ENCODE measurements at places on chromosomes 5 and 9. TPM values are rescaled to one million over a fixed set of nuclear protein-coding genes. Genes with fewer than 3 reads are reported as not detected.

Gene CCNB1
- 34.4 TPM for total RNA-seq

Gene GABRA1
- not detected for total RNA-seq

Gene FAM78A
- total RNA-seq = 14.6 TPM

Gene TGFBI
- total RNA-seq = 204 TPM

Gene KIF24
- 5.7 TPM for total RNA-seq

Gene INSL4
- total RNA-seq = not detected

Gene NCS1
- total RNA-seq = 19.3 TPM

Gene SCGB3A1
- total RNA-seq = 1.0 TPM

Gene TMEM174
- not detected for total RNA-seq

Gene IL7R
- total RNA-seq = 0.52 TPM

Gene NKD2
- total RNA-seq = 1.6 TPM

Gene STK32A
- total RNA-seq = 1.0 TPM

Gene MEF2C
- 464 TPM for total RNA-seq

Gene SH3TC2
- 5.7 TPM for total RNA-seq

Gene STX17
- 18.3 TPM for total RNA-seq

Gene STK10
- total RNA-seq = 12.0 TPM

Gene FCHSD1
- 5.2 TPM for total RNA-seq

Gene SHROOM1
- 1.6 TPM for total RNA-seq

Gene CYLC2
- total RNA-seq = not detected

Gene SLC6A3
- total RNA-seq = not detected

Gene IL13
- not detected for total RNA-seq

Gene PKN3
- total RNA-seq = 2.1 TPM

Gene ANKRD34B
- total RNA-seq = under 0.01 TPM

Gene NRG2
- total RNA-seq = 0.52 TPM

Gene CCL21
- total RNA-seq = 15.7 TPM

Data from skeletal muscle tissue (tissue), 5 donors.